Stimulated activated CD4-positive, alpha-beta T cell treated with anti-CD3 and anti-CD28 coated beads, Interleukin-1b, Interleukin-23, amount 100 ng/mL, for 1 hour (primary cell): ENCODE measurements at places on chromosomes 1 and 21.

- DNase-seq = no peak
Observed at GRCh38 chr1:31511848-31512615, 64.3 kb upstream of the TINAGL1 start.

GRCh38 chr1:9505143-9505542 lies 34.1 kb upstream of the SLC25A33 start:
- DNase-seq = no peak

DNA sequence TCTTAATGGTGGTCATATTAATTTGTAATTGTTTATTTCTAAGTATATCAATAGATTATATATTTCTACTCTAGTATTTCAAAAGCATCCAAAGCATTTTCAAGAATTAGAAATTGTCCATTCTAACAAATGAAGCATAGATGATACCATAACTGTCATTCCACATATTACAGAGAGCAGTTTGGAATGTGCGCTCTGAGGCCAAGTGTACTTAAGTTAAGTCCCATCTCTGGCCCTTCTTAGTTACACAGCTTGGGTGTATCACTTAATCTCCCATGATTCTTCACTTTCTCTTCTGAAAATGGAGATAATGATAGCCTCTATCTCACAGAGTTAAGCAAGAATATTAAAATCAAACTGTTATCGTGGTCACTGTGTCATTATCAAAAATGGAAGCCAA lies 281.1 kb downstream of the MRPL39 start:
- no peak for DNase-seq

GRCh38 chr1:5526822-5527551 lies 465.2 kb downstream of the NPHP4 start:
- no peak for DNase-seq

DNA sequence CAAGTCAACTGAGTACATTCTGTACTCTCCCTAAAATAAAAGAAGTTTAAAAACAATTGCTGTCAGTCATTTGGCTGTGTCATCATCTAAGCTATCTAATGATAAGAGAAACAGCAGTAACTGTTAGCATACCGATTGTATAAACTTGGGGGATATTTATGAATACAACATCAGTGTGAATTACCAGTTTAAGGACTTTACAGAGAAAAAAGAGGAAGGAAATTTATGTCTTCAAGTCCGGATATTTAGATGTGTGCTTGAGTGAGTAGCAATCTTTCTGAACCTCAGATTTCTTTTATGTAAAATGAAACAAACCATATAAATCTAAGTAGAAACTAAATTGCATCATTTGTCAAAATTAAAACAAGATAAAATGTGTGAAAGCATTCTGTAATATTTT lies 1557.0 kb downstream of the MRPL39 start:
- DNase-seq = no peak

- DNase-seq = peak; percentile 10
Observed at GRCh38 chr1:16727190-16728111, 12.9 kb upstream of the RNU1-4 start.

DNA sequence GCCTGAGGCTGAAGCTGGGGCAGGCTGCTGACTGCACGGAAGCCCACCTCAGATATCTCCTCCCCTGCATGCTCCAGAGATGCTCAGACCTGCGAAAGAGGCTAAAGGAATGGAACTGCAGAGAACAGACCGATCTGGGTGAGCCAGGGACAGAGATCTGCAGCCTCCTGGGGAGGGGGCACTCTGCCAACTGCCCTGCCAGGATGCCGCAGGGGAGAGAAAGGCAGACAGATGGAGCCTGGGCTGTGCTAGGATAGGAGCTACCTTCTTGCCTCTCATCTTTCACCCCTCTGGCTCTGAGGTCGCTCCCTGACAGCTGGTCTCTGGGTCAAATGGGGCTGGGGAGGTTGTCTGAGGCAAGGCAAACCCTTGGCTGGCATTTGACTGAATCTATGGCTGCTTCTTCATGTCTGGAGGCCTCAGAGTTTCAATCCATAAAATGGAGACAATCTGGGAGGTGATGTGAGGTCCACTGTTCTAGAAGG lies 238.2 kb downstream of the GRIK3 start:
- no peak for DNase-seq

- no peak for DNase-seq
Observed at GRCh38 chr21:36719614-36720013, 20.7 kb downstream of the SIM2 start.

DNA sequence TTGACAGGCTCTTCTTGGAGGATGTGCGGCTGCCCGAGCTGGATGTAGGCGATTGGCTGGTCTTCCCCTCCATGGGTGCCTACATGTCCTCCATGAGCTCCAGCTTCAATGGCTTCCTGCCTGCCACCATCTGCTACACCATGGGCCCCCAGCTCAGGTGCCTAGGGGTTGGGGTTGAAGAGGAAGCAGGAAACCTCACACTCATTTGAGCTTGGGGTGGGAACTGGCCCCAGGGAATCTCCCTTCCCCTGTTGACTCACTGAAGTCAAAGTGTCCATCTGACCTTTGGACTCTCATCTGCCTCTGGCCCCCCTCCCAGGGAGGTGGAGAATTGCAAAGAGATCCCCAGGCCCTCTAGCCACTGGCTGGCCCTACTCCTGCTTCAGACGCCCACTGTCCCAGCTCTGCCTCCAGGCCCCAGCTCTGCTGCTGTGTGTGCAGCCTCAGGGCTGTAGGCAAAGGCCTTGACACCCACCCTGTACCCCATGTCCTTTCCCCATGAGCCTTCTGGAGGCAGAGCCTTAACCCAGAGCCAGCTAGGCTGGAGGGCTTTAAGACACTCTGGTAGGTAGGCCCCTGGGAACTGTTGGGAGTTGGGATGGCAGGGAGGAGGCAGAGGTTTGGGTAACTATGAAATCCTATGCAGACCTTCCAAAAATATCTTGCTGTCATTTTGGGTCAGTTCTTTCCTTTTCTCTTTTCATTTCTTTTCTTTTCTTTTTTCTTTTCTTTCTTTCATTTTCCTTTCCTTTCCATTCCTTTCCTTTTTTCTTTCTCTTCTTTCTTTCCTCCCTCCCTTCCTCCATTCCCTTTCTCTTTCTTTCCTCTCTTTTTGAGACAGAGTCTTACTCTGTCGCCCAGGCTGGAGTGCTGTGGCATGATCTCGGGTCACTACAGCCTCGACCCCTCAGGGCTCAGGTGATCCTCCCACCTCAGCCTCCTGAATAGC lies 66.9 kb upstream of the TINAGL1 start:
- no peak for DNase-seq

DNA sequence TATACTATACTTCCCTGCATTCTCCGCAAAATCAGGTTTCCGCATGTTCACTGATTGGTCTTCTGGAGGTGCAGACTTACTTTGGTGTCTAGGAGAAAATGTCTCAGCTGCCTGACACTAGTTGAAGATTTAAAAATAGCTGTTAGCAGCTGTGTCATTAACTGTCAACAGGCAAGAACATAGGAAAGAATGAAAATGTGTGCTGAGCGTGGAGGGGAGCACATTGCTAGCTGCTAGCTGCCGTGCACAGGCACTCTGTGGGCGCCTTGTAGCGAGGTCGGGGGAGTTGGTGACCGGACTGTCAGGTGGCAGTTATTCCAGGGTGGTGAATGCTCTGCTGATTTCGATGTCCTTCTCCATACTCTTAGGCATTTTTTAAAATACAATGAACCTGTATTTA lies 5.2 kb downstream of the FAAH start:
- DNase-seq = no peak

DNA sequence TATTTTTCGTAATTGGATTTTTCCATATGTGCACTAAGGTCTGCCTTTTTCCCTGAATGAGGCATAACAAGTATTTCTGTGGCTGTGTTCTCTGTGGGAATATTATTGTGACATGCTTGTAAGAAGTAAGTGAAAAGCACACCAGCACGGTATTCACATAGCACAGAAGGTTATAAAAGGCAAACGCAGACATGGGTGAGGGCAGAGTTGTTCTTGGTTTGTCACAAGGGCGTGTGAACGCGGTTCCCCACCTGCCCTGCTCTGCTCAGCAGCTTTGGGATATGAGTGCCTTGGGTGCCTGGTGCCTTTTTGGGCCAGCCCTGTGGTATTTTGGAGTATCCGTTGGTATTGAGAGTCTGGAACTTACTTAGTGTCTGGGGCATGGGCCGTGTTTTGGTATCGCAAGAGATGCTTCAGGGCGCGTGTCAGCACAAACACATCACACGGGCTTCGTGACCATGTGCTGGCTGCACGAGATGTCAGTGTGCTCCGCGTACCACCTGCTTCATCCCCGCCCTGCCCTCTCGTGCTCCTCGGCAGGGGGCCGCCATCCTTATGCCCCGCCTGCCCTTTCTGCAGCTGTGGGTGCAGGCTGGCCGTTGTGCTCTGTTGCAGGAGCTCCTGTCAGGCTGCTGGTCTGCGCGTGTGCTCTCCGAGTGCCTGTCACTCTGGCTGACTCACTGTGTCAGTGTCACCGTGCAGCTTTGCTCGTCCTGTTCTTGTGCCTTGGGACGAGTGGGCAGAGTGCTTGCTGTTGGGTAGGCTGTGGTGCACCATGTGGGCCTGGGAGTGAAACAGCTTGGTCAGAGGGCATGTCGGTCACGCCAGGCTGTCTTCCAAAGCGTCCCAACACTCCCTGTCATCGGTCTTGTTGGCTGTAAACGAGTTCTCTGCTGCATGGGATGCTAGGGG lies 15.0 kb downstream of the SKI start:
- DNase-seq = no peak

- DNase-seq = no peak
Observed at GRCh38 chr1:161091093-161091492, 1.7 kb upstream of the NECTIN4 start.

DNA sequence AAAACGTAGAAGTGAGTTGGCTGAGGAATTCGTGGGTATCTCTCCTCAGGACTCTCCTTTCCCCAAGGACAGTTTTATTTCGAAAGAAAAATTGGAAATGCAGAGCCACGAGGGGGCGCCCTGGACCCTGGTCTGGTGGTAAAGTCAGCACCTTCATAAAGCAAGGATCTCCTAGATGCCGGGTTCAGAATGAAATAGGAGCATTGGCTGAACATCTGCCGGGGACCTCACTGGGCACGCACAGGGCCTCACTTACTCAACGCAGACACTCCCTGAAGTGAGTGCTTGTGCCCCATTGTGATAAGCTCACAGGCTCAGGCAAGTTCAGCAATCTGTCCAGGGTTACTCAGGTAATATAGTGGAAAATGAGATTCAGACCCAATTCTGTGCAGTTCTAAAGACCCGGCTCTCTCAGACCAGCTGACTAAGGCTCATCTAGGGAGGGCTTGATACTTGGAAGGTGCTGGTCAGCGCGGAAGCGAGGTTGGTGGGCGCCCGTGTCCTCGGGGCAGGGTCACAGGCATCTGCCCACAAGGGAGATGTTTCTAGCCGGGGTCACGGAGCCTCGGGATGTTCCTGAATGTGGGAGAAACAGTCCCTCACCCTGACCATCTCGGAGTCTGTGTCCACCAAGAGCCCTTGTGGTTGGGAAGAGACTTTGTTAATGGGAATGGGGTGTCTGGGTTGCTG lies 55.7 kb upstream of the ETV3 start:
- peak; percentile 40 for DNase-seq

DNA sequence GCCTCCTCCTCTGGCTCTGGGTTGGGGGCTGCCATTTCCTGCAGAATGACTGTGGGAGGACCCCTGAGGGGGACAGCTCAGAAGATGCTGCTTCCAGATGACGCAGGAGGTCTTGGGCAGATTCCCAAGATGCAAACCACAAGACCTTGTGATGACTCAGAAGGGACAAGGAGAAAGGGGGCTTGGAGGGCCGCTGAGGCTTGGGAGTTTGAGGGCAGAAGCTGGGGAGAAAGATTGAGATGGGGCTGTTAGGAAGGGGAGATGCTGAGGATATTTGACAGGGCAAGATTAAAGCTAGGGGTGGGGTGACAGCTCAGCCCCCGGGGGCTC lies 7.5 kb downstream of the PTPRU start:
- DNase-seq = no peak

- DNase-seq = no peak
Observed at GRCh38 chr21:44803651-44804050, 2.0 kb upstream of the UBE2G2 start.

GRCh38 chr1:16241221-16241708 lies 4.3 kb upstream of the CPLANE2 start:
- no peak for DNase-seq

DNA sequence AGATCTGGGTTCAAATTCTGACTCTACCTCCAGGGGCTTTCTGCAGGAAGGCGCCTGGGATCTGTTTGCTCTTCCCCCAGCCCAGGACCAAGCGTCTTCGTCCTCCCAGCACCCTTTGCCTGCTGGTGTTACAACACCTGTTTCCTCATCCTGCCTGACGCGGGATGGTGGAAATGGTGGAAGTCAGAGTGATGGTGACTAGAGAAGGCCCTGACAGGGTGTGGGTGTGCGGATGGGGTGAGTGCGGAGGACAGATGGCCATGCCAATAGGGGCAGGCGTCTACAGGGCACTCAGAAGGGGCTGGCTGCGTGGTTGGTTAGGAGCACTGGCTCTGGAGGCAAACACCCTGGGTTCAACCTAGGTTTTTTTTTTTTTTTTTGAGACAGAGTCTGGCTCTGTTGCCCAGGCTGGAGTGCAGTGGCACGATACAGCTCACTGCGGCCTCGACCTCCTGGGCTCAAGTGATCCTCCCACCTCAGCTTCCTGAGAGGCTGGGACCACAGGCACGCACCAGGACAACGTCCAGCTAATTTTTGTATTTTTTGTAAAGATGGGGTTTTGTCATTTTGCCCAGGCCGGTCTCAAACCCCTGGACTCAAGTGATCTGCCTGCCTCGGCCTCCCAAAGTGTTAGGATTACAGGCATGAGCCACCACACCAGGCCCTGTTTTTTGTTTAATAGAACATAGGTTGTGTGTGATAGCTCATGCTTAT lies 1.5 kb downstream of the THEMIS2 start:
- no peak for DNase-seq

GRCh38 chr1:26181586-26182382 lies 4.5 kb downstream of the CNKSR1 start:
- no peak for DNase-seq

- no peak for DNase-seq
Observed at GRCh38 chr21:32346951-32347350, 45.9 kb downstream of the URB1 start.

DNA sequence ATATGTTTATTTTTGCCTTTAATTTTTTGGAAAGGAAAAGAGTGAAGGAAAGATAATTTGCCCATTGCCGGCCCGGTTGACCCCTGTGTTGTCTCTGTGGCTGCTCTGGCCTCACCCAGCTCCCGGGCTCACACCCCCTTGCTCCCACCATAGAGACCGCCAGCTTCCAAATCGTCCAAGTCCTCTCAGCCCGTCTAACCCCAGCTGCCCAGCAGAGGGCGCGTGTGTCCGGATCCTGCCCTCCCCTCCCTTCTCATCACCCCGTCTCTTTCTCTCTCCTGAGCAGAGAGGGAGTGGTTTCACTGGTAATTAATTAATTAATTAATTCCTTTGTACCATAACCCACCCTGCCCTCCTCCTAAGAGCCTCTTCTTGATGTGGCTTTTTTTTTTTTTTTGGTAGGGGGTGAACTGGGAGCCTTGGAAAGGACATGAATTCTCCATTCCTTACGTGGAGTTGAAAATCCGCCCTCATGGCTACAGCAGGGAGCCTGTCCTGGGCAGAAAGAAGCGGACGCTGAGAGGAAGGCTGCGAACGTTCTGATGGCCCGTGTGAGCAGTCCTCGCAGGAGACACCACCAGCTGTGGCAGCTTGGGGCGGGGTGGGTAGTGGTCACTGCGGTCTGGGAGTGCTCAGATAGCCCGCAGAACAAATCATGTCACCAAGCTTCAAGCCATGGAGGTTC lies 45.9 kb downstream of the KIAA0040 start:
- DNase-seq = peak; percentile 47
